ENCODE measurements at places on chromosomes 12 and 14. TPM values are rescaled to one million over a fixed set of nuclear protein-coding genes. Genes with fewer than 3 reads are reported as not detected.

The ITGA7 gene
- 0.94 TPM for total RNA-seq

The LUM gene
- total RNA-seq, result not detected

The KCNC2 gene
- total RNA-seq, result not detected

The ABCB9 gene
- total RNA-seq, result 5.4 TPM

The ALDH1L2 gene
- total RNA-seq, result 1.4 TPM

The NANOG gene
- not detected for total RNA-seq

The PKP2 gene
- total RNA-seq, result 0.11 TPM

The TCL1B gene
- total RNA-seq, result not detected

The MYH7 gene
- 0.02 TPM for total RNA-seq

The NGB gene
- not detected for total RNA-seq
